ENCODE measurements at places on chromosomes 6 and 20.

GRCh38 chr20:61306937-61307475, 54.9 kb downstream of the CDH4 start:
- DNase-seq = no peak

DNA sequence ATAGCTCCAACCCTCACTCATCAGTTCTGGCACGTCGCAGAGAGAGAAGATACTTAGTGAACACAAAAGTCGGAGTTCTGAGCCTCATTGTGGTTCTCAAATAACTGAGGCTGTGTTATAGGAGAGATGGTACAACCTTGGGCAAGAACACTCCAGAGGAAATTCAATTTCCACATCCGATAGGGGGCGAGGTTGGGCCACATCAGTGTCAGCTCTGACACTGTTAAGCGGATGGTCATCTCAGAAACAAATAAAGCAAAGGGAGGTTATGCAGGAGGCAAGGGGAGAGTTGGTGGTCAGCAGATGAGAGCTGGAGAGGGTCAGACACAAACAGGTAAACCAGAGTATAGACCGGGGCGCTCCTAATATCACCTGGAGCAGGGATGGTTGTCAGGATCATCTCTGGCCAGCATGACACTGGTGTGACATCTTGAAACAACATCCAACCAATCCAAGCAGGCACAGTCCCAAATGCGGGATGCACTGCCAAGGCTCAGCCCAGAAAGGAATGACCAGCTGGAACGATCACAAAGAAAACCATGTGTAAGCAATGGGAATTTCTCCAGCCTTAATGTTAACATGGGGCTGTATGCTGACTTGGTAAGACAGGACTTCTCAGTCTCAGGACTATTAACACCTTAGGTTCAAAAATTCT, 331.8 kb downstream of the HACE1 start:
- DNase-seq = peak; percentile 29

GRCh38 chr6:64838726-64839125, 868.3 kb downstream of the EYS start:
- DNase-seq = peak; percentile 8

DNA sequence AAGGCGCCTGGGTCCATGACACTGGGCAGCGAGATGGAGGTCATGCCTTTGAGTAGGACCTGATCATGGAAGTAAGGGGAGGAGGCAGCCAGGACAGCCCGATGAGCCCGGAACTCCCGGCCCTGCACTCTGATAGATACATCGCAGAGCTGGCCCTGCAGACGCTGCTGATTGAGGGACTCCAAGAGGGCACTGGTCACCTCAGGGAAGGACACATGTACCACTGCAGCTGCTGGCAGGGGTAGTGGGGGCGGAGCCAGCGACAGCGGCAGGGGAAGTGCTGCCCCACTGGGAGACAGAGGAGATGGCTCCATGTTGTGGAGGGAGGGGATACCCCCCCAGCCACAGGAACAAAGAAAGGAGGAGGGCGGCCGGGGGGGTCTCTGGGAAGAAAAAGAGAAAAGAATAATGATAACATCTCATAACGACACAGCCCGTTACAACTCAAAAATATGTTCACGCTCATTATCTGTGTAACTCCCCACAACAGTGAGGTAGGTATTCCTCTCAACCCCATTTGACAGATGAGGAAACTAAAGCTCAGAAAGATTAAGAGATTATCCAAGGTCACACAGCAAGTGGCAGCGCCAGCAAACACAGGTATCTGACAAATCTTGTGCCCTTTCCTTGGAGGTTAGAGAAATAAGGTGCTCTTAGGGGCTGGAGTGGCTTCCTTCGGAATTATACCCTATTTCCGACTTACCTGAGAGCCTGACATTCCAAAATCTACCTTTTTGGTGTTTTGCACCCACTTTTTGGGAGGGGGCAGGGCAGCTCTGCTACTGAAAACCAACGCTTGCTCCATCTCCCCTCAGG, 733 bp downstream of the ZBTB22 start:
- DNase-seq = no peak

GRCh38 chr20:60066438-60066823, 108.2 kb downstream of the CDH26 start:
- no peak for DNase-seq

- no peak for DNase-seq
Observed at GRCh38 chr6:35396991-35397390, 54.6 kb downstream of the PPARD start.

GRCh38 chr20:52379723-52380336, 188.3 kb upstream of the ZFP64 start:
- peak; percentile 24 for DNase-seq

DNA sequence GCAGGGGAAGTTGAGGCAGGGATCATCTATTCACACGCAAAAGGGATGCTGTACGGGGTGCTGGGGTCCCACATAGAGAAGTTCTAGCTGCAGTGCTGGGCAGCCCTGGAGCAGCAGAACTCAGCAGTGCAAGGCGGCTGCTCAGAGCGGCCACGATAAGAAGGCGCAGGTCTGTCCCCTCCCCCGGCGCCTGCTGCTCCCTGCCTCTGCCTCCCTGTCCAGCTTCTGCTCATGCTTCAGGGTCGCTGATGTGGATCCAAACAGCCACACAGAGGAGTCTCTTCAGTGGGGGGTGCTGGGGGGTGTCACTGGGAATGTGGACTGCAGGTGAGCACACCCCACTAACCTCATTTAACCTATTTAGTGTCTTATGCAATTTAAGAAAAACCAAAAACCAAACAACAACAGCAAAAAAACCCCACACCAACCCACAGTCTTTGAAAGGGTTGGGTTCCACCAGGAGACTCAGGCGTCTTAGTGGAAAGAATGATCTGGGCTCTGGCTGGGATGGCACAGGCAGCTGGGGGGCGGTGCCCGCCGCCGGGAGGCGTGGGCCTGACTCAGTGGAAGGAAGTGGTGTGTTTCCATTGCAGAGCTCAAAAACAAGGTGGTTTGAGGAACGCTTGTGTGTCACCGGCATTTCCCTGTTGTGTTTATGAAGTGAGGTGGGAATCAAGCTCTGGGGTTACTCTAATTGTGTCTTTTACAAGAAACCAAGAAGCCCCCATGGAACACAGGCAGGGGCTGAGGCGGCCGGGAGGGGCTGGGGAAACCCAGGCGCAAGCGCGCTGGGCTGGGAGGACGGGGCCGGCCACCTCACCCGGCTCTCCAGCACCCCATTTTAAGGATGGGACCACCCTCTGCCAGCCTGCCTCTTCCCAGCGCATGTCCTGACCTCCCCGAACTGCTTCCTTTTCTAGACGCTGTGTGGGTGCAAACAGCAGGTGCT, 55.1 kb downstream of the IRF4 start:
- DNase-seq = peak; percentile 14

DNA sequence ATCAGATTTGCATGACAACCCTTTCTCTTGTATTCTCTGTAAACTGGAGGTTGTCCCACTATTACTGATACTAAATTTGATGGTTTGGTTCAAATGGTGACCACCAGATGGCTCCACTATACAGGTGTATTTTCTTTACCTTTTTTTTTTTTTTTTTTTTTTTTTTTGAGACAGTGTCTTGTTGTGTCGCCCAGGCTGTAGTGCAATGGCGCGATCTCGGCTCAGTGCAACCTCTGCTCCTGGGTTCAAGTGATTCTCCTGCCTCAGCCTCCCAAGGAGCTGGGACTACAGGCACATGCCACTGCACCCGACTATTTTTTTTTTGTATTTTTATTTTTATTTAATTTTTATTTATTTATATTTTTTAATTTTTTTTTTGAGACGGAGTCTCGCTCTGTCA, 6.6 kb upstream of the WTAP start:
- peak; percentile 48 for DNase-seq

GRCh38 chr6:25278261-25278913, 787 bp upstream of the CARMIL1 start:
- no peak for DNase-seq

- DNase-seq = no peak
Observed at GRCh38 chr6:148427333-148427732, 84.7 kb downstream of the SASH1 start.

GRCh38 chr6:94751641-94752329, 825.5 kb upstream of the MANEA start:
- peak; percentile 25 for DNase-seq

- no peak for DNase-seq
Observed at GRCh38 chr6:167960579-167960978, 36.9 kb upstream of the KIF25 start.

- no peak for DNase-seq
Observed at GRCh38 chr6:30295837-30296236, 30.9 kb upstream of the TRIM39 start.

GRCh38 chr6:20467437-20467836, 65.8 kb downstream of the E2F3 start:
- no peak for DNase-seq

- no peak for DNase-seq
Observed at GRCh38 chr6:158026901-158027589, 45.4 kb downstream of the SYNJ2 start.

DNA sequence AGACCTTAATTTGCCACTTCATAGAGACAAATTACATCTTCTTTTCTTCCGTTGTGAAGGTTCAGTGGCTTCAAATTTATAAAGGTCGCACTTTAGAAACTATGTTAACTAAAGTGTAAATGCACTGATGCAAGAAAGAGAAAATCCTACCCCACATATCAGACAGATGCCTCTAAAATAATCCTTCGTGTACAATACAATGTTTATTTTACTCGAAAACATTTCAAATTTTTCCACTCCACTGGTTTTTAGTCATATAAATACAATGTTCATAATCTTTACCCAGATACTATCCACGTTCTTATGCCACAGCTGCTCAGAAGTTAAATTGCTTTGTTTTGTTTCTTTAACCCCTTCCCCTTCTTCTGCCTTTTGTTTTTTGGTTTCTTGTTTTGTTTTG, 140.3 kb upstream of the LAMP5 start:
- DNase-seq = no peak

GRCh38 chr6:134802426-134803058, 147.4 kb downstream of the ALDH8A1 start:
- no peak for DNase-seq

- DNase-seq = no peak
Observed at GRCh38 chr6:31414771-31415265, 11.4 kb downstream of the MICA start.

GRCh38 chr6:70673601-70674000, 5.9 kb downstream of the SMAP1 start:
- DNase-seq = no peak

DNA sequence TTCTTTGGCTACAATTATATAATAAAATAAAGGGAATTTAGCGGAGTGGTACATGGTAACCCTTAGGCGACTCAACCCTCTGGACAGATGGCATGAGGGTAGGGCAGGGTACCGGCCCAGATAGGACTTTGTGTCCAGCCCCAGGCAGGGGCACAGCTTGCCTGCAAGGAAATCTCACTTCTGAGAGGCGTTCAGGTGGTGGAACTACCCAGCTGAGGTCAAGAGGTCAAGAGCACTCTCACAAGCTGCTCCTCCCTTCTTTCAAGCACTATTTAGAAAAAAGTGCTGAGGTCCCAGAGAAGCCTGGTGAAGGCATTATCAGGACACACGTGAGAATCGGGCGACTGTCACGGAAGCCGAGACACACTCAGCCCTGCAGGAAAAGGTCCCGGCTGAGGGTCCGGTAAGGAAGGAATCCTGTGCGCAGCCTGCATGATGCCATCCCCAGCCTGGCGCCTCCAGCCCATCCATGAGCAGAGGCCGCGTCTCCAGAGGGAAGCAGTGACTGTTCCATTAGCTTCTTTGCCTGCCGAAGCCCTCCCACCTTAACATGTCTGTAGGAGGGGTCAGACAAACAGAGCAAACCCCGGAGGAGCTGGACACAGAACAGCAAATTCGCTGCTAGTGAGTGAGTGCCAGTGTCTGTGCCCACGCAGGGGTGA, 54.8 kb downstream of the WDR27 start:
- DNase-seq = no peak

DNA sequence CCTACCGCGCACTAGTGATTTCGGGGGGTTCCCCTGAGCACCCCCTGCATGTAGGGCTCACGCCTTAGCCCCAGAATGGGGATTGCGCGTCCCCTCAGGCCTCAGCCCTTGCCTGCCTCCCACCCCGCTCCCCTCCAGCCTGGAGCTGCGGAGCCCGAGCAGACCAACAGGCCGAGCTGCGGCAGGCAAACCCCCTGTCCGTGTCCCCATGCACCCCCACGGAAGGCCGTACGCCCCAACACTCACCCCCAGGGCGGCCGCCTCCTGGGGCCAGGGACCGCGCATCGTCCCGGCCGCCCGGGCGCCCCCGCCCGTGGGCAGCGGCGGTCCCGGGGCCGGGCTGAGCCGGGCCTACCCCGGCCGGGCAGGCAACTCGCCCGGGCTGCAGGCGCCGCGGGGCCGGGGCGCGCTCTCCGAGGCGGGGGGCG, 1.2 kb upstream of the KCNB1 start:
- DNase-seq = no peak

GRCh38 chr6:42101186-42101657, 41.2 kb downstream of the C6orf132 start:
- no peak for DNase-seq

DNA sequence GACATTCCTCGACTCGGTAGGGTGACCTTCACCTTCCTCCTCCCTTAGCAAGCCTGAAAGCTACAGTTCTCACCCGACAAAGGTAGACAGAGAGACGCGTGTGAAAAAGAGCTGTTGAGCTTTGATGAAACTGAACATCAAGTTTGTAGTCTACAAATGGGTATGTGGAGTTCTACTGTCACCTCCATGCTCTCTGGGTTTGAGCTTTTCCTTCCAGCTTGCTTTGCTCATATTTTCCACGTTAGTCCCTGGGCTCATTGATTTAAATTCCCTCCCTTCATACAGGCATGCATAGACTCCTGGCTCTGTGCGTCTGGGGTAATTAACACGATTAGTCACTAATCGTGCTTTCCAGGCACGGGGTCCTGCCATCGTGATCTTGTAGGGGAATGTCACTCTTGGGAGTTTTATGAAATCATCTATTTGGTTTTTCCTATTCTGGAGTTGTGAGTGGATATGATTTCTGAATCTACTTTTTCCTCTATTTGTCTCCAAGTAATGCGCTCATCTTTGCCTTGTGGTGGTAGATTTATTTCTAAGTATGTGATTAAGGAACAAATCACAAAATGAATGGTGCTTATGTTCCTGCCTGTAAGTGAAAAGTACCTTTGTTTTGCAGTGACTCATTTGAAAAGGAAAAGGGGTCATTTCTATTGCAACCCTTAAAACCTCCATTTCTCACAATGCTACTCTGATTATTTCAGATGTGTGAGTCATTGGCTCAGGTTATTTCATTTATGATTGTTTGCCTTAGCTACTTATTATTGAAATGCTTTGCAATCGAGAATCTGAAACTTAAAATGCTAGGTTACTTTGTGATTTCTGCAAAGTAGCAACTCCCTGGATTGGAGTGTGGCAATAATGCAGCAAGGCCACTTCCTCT, 154.6 kb downstream of the ZDHHC14 start:
- DNase-seq = peak; percentile 69

GRCh38 chr6:54892831-54893230, 46.3 kb downstream of the FAM83B start:
- no peak for DNase-seq

- no peak for DNase-seq
Observed at GRCh38 chr6:136992113-136992512, 52.7 kb downstream of the IL20RA start.

GRCh38 chr6:17280138-17280537, 1.0 kb upstream of the RBM24 start:
- no peak for DNase-seq

- DNase-seq = peak; percentile 68
Observed at GRCh38 chr6:18990059-18990978, 603.2 kb downstream of the RNF144B start.

- no peak for DNase-seq
Observed at GRCh38 chr20:3745686-3746173, 13.2 kb downstream of the HSPA12B start.
